Hematopoietic multipotent progenitor cell treated with erythropoietin and hydrocortisone succinate and interleukin-3 and kit ligand, for 15 days (in vitro differentiated cells): ENCODE measurements at places on chromosomes 3 and 15.

DNA sequence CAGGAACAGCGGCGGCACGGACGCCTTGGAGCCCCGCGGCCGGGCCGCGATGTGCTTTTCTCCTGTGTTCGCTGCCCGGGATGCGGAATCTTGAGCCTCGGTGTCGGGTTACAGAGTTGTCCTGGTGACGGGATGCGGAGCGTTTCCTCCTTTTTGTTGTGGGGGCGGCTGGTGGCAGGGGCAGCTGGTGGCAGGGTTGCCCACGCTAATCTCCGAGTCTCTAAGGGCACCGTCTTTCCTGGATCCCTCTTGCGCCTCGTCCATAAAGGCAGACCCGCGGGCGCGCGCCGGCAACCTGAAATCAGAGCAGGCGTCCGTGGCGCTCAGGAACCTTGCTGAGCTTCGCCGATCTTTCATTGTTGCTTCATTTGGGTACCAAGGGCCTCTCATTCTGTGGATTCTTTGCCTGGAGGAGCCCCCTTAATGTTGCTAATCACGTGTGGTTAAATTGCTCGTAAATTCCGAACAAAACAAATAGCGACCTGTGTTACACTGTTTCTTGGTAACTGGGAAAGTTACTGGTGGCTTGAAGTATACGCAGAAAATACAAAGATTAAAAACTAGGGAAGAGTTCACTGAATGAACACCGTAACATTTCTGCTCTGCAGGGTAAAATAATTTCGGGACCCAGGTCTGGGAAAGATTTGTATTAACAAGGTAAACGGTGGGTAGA lies 844 bp upstream of the PFN2 start:
- DNase-seq, result no peak

GRCh38 chr3:143206955-143207337 lies 87.4 kb downstream of the CHST2 start:
- no peak for DNase-seq

DNA sequence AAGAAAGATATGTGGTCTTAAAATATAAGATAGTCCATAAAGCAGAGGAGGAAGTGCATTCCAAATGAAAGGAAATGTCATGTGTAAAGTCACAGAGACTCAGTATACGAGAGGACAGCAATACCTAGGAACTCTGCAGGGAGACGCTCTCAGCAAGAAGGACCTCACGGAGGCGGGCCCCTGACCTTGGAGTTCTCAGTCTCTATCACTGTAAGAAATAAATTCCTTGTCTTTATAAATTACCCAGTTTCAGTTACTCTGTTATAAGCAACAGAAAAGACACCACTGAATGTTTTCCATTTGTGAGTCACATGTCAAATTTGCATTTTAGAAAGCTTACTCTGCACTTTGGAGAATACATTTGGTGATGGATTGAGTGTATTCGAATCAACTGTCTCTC lies 140.6 kb downstream of the GBE1 start:
- no peak for DNase-seq

DNA sequence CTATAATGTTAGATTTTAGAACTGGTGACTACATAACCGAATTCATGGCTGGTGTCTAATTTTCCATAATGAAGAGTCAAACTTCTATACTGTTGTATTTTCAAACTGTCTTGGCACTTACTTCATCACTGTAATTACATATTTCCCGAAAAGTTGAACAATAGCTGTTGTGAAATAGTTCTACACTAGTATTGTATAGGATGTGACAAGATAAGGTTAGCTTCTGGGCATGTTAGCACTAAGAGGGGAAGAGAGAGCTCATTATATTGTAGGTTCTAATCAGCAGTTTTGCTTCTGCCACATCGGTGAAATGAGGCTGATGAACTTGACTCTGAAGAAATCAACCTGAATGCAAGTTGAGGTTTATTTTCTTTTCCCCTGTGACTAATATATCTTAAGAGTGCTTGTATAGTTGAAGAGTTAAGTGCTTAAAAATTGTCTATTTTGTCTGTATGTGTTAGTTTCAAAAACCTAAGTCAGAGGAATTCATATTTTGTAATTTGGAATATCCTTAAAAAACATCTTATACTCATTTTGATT lies 8.9 kb downstream of the GYG1 start:
- DNase-seq, result no peak

GRCh38 chr3:107025961-107026360 lies 351.3 kb upstream of the CCDC54 start:
- DNase-seq, result no peak

DNA sequence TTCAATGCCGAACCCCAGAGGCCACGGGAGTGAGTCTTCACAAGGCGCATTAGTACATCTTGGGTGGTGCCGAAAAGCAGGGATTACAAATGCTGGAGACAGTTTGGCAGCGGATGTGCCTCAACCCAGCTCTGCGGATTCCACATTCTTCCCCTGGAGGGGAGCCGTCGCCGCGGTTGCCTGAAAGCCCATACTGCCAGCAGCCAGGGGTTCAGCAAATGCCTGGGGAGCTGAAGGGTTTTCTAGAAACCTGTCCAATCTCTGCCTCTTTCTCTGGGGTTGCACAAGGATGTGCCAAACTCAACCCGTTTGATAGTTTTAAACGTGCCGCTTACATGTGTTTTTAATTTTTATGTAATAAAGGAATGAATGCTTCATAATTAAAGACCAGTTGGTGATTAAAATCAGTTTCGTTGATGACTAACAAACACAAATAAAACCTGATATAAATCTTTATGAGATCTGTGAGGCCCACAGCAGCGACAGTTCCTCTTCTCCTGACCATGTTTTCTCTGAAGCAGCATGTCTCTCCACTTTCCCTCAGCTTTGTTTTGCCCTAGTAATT lies 74.6 kb upstream of the LEKR1 start:
- DNase-seq, result no peak

- DNase-seq, result no peak
Observed at GRCh38 chr3:134516905-134517304, 31.0 kb downstream of the CEP63 start.

DNA sequence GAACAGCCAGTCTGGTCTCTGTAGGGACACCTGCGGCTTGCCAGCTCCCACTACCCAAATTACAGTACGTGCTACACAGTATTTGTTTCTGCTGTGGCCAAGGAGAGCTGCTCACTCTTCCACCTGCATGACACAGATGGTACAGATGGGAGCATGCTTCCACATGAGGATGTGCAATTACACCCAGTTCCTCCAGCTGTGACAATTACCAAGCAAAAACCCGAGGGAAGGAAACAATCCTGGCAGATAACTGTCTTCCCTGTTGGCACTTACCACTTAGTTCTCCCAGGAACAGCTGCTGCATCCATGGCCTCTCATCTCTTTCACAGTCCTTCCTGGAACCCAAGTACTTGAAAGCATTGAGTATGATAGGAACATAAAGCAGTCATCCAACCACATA lies 34.4 kb downstream of the DET1 start:
- no peak for DNase-seq
